GM23338 (cell line): ENCODE measurements at places on chromosomes 16 and 17. TPM values are rescaled to one million over a fixed set of nuclear protein-coding genes. Genes with fewer than 3 reads are reported as not detected.

GAS7 gene
- total RNA-seq = 7.5 and 10.7 TPM in 2 replicates

OMG gene
- total RNA-seq = not detected in 2 replicates

DNAI2 gene
- total RNA-seq = not detected in 2 replicates

NGFR gene
- total RNA-seq = 6.8 and 6.9 TPM in 2 replicates

TAC4 gene
- total RNA-seq = not detected in 2 replicates

PABPN1L gene
- not detected in 2 replicates for total RNA-seq

USP43 gene
- 7.2 and 12.5 TPM in 2 replicates for total RNA-seq

TRIM65 gene
- total RNA-seq = 53.8 and 54.0 TPM in 2 replicates

PPP4C gene
- total RNA-seq = 108 and 120 TPM in 2 replicates

GAN gene
- total RNA-seq = 28.5 and 29.4 TPM in 2 replicates

CACNG1 gene
- not detected in 2 replicates for total RNA-seq

TEKT1 gene
- total RNA-seq = not detected in 2 replicates

CCL23 gene
- total RNA-seq = not detected in 2 replicates

RAC3 gene
- total RNA-seq = 211 and 293 TPM in 2 replicates

ERBB2 gene
- total RNA-seq = 193 and 196 TPM in 2 replicates

C17orf67 gene
- total RNA-seq = 0.85 and 1.0 TPM in 2 replicates

CDH8 gene
- total RNA-seq = 11.7 and 13.9 TPM in 2 replicates

DNA sequence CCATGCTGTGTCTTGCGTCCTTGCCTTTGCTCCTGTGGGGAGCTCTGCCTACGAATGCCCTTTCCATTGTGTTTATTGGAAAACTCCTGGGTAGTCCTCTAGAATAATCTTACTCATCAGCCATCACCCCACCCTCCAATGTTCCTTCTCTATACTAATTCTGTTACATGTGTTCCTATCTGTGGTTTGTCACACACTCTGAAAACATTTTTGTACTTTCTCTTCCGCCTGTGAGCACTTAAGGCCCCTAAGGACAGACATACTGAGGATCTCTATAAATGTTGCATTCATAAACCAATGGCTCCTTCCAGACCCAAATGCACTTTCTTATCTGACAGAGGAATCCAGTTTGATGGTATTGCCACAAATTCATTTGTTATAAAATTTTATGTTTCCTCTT, 53.9 kb upstream of the MON1B start:
- no peak overlapping the region for H3K4me3 ChIP-seq
- no peak for DNase-seq
- H3K27ac ChIP-seq = no peak overlapping the region
- peaks cover 14% of the 10 kb centered on the region for H3K4me1 ChIP-seq

DNA sequence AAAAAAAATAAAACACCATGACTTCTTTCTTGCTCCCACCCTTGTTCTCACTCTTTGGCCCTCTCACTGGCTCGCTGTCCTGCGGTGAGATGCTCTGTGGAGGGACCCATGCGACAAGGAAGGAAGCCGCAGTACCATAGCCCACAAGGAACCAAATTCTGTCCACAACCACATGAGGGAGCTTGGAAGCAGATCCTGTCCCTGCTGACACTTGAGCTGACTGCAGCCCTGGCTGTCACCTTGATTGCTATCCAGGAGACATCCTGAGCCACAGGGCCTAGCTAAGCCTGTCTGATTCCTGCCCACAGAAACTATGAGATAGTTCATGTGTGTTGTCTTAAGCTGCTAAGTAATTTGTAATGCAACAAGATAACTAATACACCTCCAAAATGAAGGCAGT, 4.8 kb upstream of the MT2A start:
- no peaks in the 10 kb centered on the region for H3K36me3 ChIP-seq
- peaks cover 4% of the 10 kb centered on the region for H3K4me1 ChIP-seq
- no peak overlapping the region for H3K4me3 ChIP-seq

- H3K27me3 ChIP-seq = peaks cover 18% of the 10 kb centered on the region
- no peak for DNase-seq
- H3K36me3 ChIP-seq = no peaks in the 10 kb centered on the region
Measured at GRCh38 chr16:71956486-71956885, 43.7 kb downstream of the PKD1L3 start.

GRCh38 chr17:1490643-1491442, 1.6 kb downstream of the MYO1C start:
- no peak overlapping the region for H3K27ac ChIP-seq
- peak; percentile 80 for DNase-seq
- H3K4me1 ChIP-seq = peaks cover 12% of the 10 kb centered on the region
- peaks cover 45% of the 10 kb centered on the region for H3K27me3 ChIP-seq

- H3K4me3 ChIP-seq = no peak overlapping the region
- peak; percentile 57 for DNase-seq
- peaks cover 18% of the 10 kb centered on the region for H3K36me3 ChIP-seq
- no peaks in the 10 kb centered on the region for H3K27me3 ChIP-seq
Measured at GRCh38 chr17:28346746-28347246, 10.5 kb downstream of the POLDIP2 start.

DNA sequence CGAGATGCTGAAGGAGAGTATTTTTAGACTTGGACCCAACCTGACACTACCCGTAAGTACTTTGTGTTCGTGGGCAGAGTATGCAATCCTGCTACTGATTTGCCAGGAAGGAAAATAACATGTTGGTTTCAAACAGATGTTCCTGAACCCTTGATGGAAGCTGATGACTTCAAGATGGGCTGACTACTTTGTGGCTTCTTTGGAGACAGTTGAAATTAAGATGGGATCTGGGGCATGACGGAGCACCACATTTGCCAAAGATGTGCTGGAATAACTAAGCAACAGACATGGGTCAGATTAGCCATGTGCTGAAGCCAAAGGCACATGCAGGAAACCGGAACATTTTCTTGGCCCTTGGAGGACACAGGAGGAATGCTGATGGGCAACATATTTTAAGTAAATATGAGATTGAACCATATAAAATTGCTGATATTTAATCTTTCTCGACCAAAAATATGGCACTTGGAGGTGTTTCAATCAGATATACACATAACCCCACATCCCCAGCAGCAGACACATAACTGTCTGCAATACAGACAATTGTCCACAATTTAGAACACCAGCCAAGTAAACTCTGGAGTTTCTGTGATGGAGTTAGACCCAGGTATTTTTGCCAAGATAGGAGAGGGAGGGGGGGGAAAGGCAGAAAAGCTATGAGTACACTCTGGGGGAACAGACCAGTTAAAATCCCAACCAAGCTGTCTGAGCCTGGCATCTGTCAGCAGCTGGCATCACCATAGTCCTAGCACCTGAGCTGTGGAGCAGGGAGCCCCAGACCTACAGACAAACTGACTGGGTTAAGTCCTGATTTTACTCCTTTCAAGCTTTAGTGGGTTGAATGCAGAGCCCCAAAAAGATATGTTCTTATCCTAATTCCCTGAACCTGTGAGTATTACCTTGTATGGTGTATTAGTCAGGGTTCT, 329.4 kb upstream of the CDH5 start:
- no peak for DNase-seq
- H3K27me3 ChIP-seq = no peaks in the 10 kb centered on the region
- H3K36me3 ChIP-seq = no peaks in the 10 kb centered on the region
- H3K4me3 ChIP-seq = no peak overlapping the region

DNA sequence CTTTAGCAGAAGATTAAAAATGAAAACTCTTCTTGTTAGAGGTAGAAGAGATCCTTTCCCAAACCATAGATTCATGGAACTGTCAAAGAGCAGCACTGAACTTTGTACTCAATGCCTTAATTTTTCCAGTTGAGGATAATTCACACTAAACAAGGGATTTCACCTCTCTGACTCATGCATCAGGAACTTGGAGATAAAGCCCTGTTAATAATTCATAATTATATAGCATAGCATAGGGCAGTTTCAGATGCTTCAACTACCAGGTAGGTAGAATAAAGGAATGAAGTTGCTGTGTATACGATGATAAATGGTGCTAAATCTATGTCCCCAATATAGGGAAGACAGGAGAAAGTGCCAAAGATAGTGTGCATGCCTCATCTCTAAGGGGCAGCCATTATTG, 450.4 kb downstream of the MAF start:
- no peak for DNase-seq
- no peak overlapping the region for H3K4me3 ChIP-seq
- H3K36me3 ChIP-seq = no peaks in the 10 kb centered on the region
- H3K27me3 ChIP-seq = no peaks in the 10 kb centered on the region

- H3K4me3 ChIP-seq = no peak overlapping the region
- no peaks in the 10 kb centered on the region for H3K36me3 ChIP-seq
- no peak overlapping the region for H3K27ac ChIP-seq
- DNase-seq = no peak
- H3K4me1 ChIP-seq = no peaks in the 10 kb centered on the region
Measured at GRCh38 chr17:62093188-62094155, 28.4 kb upstream of the MED13 start.

GRCh38 chr16:24701521-24701951, 27.9 kb upstream of the TNRC6A start:
- H3K4me3 ChIP-seq = no peak overlapping the region
- no peaks in the 10 kb centered on the region for H3K27me3 ChIP-seq
- no peak for DNase-seq
- H3K27ac ChIP-seq = no peak overlapping the region

- H3K27me3 ChIP-seq = peaks cover 92% of the 10 kb centered on the region
- H3K4me1 ChIP-seq = no peaks in the 10 kb centered on the region
- peak overlapping the region; percentile 57 for H3K4me3 ChIP-seq
- no peaks in the 10 kb centered on the region for H3K36me3 ChIP-seq
- H3K27ac ChIP-seq = no peak overlapping the region
Measured at GRCh38 chr16:704552-705380, 835 bp downstream of the FBXL16 start.

GRCh38 chr17:78133971-78134898, 3.7 kb downstream of the TMC8 start:
- H3K27me3 ChIP-seq = peaks cover 22% of the 10 kb centered on the region
- DNase-seq = peak; percentile 93
- H3K4me3 ChIP-seq = no peak overlapping the region
- H3K36me3 ChIP-seq = no peaks in the 10 kb centered on the region
- no peak overlapping the region for H3K27ac ChIP-seq

- H3K36me3 ChIP-seq = no peaks in the 10 kb centered on the region
- peaks cover 64% of the 10 kb centered on the region for H3K4me1 ChIP-seq
- H3K27ac ChIP-seq = peak overlapping the region; percentile 63; the same call in 1 of the 2 replicates
Measured at GRCh38 chr16:89366561-89367537, 123.5 kb downstream of the ANKRD11 start.

GRCh38 chr16:28191364-28191960, 20.3 kb downstream of the XPO6 start:
- no peaks in the 10 kb centered on the region for H3K36me3 ChIP-seq
- no peak overlapping the region for H3K4me3 ChIP-seq
- no peak for DNase-seq
- H3K27me3 ChIP-seq = no peaks in the 10 kb centered on the region

- no peaks in the 10 kb centered on the region for H3K27me3 ChIP-seq
- no peaks in the 10 kb centered on the region for H3K4me1 ChIP-seq
- H3K36me3 ChIP-seq = no peaks in the 10 kb centered on the region
- DNase-seq = no peak
Measured at GRCh38 chr16:54630284-54630967, 300.2 kb upstream of the IRX5 start.

DNA sequence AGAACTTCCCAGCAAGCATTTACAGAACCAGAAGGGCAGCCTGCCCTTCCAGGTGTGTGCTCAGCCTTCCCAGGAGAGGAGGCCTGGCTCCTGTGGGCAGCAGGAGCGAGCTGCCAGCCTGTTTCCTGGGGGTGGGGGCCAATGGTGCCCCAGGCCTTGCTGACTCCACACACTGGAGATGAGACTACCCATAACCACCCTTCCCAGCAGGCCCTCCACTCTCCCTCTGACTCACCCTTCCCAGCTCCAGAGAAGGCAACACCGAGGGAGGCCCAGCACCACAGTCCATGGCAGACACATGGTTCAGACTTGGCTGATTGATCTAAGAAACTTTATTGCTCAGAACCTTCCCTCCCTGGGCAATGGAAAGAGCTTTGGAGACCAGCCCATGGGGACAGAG, 1.8 kb upstream of the PRSS53 start:
- peaks cover 7% of the 10 kb centered on the region; the same call in 1 of the 2 replicates for H3K4me1 ChIP-seq
- no peaks in the 10 kb centered on the region for H3K36me3 ChIP-seq
- no peaks in the 10 kb centered on the region for H3K27me3 ChIP-seq

- no peaks in the 10 kb centered on the region for H3K4me1 ChIP-seq
- no peak overlapping the region for H3K4me3 ChIP-seq
- no peaks in the 10 kb centered on the region for H3K36me3 ChIP-seq
Measured at GRCh38 chr17:15213381-15214087, 51.6 kb downstream of the PMP22 start.

GRCh38 chr17:55587608-55588139, 76.4 kb upstream of the SMIM36 start:
- no peaks in the 10 kb centered on the region for H3K36me3 ChIP-seq
- no peak for DNase-seq
- H3K27me3 ChIP-seq = no peaks in the 10 kb centered on the region
- no peaks in the 10 kb centered on the region for H3K4me1 ChIP-seq
- H3K27ac ChIP-seq = no peak overlapping the region

- H3K4me3 ChIP-seq = no peak overlapping the region
- no peak overlapping the region for H3K27ac ChIP-seq
- H3K27me3 ChIP-seq = no peaks in the 10 kb centered on the region
- no peak for DNase-seq
- no peaks in the 10 kb centered on the region for H3K36me3 ChIP-seq
- no peaks in the 10 kb centered on the region for H3K4me1 ChIP-seq
Measured at GRCh38 chr17:69090365-69090764, 29.6 kb upstream of the ABCA9 start.

GRCh38 chr17:80036715-80037477, 454 bp downstream of the CCDC40 start:
- no peaks in the 10 kb centered on the region for H3K27me3 ChIP-seq
- peaks cover 7% of the 10 kb centered on the region; the same call in 1 of the 2 replicates for H3K36me3 ChIP-seq
- peak; percentile 86 for DNase-seq
- 0 out of 2 replicates have a peak overlapping the region, but pooled peaks have one; percentile 69 for H3K27ac ChIP-seq
- peak overlapping the region; percentile 95 for H3K4me3 ChIP-seq
- peaks cover 31% of the 10 kb centered on the region for H3K4me1 ChIP-seq

DNA sequence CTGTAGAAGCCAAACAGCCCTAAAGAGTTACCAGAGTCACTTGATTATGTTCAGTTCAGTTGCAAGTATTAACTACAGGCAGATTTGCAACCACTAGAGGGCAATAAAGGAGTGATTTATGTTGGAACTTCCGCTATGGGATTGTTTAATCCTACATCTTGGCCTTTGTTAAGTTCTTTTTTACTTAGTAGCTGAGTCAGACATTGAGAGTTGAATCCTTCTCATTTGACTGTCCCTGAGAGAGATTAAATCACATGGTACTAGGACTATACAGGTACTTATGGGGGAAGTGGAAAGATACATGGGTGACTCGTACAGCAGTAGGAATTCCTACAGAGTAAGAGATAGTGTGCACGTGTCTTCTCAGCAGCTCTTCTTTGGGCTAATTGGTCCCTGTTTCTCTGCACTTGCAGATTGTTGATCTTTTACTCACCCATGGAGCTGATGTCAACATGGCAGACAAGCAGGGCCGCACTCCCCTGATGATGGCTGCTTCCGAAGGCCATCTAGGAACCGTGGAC, 40.3 kb downstream of the CYB561 start:
- H3K27me3 ChIP-seq = no peaks in the 10 kb centered on the region
- no peaks in the 10 kb centered on the region for H3K4me1 ChIP-seq
- peak; percentile 92 for DNase-seq
- no peak overlapping the region for H3K4me3 ChIP-seq
- H3K27ac ChIP-seq = no peak overlapping the region
